Fibroblast of skin of right biceps (primary cell): ENCODE measurements at places on chromosomes 5 and 9.

DNA sequence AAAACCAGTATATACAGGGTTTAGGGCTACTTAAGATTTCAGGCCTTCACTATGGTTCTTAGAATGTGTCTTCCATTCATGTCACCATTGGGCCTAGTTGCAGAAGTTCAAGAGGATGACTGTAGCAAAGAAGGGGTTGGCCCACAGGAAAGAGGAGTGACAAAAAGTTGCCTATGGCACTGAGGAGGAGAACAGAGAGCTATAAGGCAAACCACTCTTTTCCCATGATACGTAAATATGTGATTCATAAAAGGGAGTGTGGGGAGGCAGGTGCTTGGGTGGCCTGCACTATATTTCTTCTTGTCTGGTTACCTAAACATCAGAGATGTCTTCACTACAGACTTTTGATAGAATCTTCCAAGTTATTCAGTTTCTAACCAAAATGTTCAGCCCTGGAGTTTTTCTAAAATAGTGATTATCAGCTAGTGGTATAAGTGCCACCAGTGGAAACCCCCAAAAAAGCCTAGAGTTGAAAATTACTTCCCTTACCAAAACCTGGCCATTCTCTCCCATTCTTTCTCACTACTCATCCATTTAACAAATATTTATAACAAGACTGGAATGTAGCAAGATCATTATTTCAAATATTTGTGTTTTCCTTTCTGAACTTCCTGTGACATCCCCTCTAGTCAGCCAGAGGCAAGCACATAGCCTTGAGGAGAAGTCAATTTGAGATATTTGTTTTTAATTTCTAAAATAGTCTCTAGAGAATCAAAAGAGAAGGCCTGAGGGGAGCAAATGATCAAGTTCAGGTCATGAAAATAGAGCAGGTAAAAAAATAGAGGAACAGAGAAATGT is 367.4 kb downstream of the EFNA5 start:
- no peak for DNase-seq

DNA sequence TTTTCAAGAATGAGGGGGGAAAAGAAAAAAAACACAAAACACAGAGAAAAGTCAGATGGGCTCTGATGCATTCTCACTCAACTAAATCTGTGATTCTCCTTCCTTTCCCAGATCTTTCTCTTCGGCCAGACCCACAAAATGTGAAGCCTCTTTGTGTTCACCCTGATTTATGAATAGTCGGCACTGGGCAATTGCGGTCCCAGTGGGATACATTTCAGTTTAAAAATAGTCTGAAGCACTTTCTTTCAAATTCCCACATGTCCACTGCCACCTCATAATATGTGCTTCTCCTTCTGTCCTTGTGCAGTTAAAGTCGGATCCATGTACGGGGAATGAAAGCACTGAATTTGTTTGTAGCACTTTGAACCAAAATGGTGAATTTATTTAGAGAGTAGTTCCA is 995.4 kb upstream of the WWC1 start:
- DNase-seq, result no peak

GRCh38 chr9:81719972-81720371 is 30.6 kb upstream of the TLE1 start:
- no peak for DNase-seq

- DNase-seq, result no peak
These were observed 18.5 kb downstream of the IFNA5 start for GRCh38 chr9:21286659-21287058.

DNA sequence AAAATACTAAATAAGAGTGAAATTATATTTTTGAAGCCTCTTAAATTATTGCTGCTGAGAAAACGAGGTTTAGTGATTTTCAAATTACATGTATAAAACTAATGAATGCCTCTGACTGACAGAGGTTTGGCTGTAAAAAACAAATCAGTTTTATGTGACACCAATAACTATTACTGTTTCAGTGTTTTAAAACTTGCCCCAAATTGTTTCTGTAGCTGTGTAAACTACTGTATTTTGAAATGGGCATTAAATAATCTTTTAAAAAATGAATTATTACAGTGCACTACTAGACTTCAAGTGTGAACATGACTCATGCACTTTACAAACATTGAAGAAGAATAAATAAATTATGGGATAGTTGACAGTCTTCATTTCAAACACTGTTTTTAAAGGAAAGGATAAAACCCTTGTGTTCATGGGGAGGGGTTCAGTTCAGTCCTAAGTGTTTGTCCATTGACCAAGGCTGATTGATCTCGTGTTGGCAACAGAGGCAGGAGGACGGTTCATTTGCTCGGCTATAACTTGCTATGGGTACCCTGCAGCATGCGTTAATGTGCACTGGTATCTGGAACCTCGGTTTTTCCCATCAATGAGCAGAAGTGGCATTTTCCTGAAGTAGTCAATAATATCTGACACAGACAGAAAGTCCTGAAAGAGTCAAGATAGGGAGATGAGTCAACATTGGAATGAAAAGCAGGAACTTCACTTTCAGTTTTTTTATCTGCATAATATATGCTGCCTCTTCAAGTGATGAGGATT is 15.6 kb downstream of the C5orf58 start:
- DNase-seq, result no peak

DNA sequence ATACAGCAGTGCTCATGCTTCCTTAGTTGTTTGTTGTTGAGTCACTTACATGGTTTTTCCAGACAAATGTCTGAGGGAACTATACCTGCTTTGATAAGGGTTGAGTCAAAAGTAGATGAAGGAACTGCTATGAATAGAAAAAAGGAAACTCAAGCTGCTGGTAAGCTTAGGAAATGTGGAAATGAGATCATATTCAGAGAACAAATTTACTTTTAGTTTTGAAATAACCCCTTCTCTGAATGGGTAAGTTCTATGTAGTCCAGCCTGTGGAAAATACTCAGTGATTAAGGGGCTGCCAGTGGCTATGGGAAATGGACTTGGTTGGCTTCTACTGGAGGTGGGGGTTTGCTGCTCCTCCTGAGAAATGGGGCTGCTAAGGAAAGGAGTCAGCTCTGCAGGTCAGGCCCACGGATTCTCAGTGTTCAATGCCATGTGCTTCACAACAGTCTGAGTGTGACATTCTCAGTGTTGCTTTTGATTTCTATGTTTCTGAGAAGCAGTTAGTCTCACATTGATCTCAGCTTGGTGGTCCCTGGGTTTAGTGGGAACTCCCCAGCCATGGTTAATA is 47.7 kb upstream of the GLRX start:
- peak; percentile 74 for DNase-seq

- peak; percentile 48 for DNase-seq
These were observed 41.1 kb downstream of the G3BP1 start for GRCh38 chr5:151812757-151813309.

GRCh38 chr5:116546033-116546742 is 28.4 kb downstream of the SEMA6A start:
- DNase-seq, result no peak

GRCh38 chr5:78547183-78547582 is 101.4 kb downstream of the LHFPL2 start:
- DNase-seq, result no peak
